ENCODE measurements at places on chromosomes 7 and 10.

GRCh38 chr10:75951627-75952026 lies 520.2 kb downstream of the LRMDA start:
- DNase-seq = no peak

DNA sequence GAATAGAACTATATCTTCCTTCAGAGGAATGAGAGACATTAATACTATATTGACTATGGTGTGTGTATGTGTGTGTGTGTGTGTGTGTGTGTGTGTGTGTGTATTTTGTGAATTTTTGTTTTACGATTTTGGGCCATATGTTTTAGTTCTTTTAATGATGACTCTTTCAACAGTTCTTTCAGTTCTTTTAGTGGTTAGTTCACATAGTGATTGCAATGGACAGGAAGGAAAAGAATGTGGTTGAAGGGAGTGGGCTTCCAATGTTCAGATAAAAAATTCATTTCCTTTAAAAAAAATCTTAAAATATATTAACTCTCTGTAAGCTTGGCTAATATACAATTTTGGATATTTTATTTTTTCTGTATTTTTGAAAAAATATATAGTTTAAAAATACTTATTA lies 315.7 kb upstream of the DGKB start:
- DNase-seq = no peak

DNA sequence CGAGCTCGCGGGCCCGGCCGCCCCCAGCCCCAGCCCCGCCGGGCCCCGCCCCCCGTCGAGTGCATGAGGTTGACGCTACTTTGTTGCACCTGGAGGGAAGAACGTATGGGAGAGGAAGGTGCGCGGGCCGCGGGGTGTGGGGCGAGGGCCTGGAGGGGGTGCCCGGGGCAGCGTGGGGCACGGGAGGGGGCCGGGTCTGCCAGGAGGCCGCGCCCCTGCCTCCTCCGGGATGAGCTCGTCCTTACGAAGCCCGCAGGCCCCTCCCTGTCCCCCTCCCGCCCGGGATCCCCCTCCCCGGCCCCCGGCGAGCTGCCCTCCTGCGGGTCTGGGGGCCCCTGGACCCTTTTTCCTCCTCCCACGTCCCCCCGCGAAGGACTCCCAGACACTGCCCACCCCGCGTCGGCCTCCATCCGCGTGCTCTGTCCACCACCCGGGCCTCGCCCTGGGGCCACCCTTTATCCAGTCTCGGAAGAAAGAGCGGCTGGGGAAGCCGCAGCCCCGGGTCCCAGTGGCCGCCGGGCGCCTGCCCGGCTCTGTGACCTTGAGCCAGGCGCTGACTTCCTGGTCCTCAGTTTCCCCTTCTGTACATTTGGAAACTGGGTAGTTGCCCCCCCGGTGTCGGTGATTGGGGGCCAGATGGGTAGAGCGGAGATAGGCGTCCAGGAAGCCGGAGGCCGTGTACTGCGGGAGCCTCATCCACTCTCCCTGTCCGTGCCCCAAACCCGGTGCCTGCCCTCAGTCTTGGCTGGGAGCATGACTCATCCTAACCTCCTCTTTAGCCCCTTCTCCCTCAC lies 521 bp downstream of the LIMK1 start:
- DNase-seq = no peak

DNA sequence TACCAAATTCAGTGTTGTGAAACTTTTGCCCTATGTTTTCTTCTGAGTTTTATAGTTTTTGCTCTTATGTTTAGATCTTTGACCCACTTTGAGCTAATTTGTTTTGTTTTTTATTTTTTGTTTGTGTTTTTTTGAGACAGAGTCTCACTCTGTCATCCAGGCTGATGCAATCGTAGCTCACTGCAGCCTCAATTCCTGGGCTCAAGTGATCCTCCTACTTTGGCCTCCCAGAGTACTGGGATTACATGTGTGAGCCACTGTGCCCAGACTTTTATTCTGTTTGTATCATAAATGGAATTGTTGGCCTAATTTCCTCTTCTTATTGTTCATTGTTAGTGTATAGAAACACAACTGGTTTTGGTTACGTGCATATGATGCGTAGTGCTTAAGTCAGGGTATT lies 43.2 kb upstream of the ZMIZ2 start:
- DNase-seq = no peak

DNA sequence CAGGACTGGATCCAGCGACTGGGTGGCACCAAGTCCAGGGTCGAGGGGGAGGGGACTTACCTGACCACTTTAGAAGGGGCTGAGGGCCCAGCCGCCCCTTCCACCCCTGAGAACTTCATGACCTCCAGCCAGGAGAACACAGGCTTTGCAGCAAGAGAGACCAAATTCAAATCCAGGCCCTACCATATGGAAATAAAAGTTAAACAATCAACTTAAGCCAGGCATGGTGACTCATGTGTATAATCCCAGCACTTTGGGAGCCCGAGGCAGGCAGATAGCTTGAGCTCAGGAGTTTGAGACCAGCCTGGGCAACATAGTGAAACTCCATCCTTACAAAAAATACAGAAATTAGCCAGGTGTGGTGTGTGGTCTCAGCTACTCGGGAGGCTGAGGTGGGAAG lies 61.9 kb downstream of the COL13A1 start:
- no peak for DNase-seq

GRCh38 chr10:63478564-63478963 lies 12.8 kb upstream of the JMJD1C start:
- DNase-seq = no peak

GRCh38 chr10:124369986-124370385 lies 48.7 kb downstream of the OAT start:
- DNase-seq = no peak

DNA sequence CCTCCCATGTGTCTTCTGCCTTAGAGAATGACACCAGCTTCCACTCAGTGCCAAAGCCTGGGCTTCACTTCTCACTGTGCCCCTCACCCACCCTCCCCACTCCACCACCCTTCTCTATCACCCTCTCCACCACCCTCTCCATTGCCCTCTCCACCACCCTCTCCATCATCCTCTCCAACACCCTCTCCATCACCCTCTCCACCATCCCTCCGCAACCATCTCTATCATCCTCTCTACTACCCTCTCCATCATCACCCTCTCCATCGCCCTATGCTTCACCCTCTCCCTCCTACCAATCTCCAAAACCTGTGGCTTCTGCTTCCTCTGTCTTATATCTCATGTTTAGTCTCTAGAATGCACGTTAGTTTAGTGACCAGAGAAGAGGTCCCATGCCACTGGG lies 91.0 kb upstream of the TMEM72 start:
- no peak for DNase-seq
